ENCODE measurements at places on chromosomes 7 and 10. TPM values are rescaled to one million over a fixed set of nuclear protein-coding genes. Genes with fewer than 3 reads are reported as not detected.

The GJD4 gene
- 0.10 TPM for total RNA-seq

The TRIL gene
- 1.8 TPM for total RNA-seq

The TMEM213 gene
- not detected for total RNA-seq

The METTL27 gene
- total RNA-seq = 1.9 TPM

The SPOCK2 gene
- total RNA-seq = 0.69 TPM

The SLC26A3 gene
- total RNA-seq = not detected

The PTPRN2 gene
- total RNA-seq = 0.26 TPM

The CALY gene
- total RNA-seq = not detected

The PON1 gene
- total RNA-seq = not detected

The HDAC9 gene
- 39.9 TPM for total RNA-seq

The PIK3AP1 gene
- total RNA-seq = not detected

The ATRNL1 gene
- total RNA-seq = 2.3 TPM

The PLPP4 gene
- total RNA-seq = 4.3 TPM

The TSPAN33 gene
- total RNA-seq = 0.53 TPM

Measured in smooth muscle cell of the pulmonary artery (primary cell).